ENCODE measurements at places on chromosomes 7 and 10. TPM values are rescaled to one million over a fixed set of nuclear protein-coding genes. Genes with fewer than 3 reads are reported as not detected.

The CPA5 gene
- not detected for total RNA-seq

The ZNF736 gene
- 14.1 TPM for total RNA-seq

The CRPPA gene
- total RNA-seq: 4.0 TPM

The NPC1L1 gene
- 0.44 TPM for total RNA-seq

The FAM24B gene
- 10.0 TPM for total RNA-seq

GRCh38 chr10:119296703-119297102, 89.3 kb downstream of the GRK5 start:
- no peak for DNase-seq

DNA sequence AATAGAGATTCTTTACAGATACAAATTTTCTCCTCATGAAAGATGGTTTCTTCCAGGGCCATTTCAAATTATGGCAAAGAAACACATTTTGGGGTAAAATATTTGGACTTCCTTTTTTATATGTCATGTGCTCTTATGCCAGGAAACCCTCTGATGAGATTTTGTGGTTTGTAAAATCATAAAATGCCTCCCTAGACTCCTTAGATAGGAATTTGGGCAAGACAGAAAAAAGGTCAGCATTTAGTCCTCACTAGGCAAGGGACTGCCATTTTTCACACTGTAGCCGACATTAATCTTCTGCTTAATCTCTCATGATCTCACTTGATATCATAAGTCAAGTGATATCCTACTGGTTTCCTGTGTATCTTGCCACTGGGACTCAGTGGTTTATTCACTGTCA, 286.4 kb downstream of the ARHGAP12 start:
- DNase-seq: no peak

- DNase-seq: no peak
Observed at GRCh38 chr7:18573410-18574234, 78.1 kb downstream of the HDAC9 start.

DNA sequence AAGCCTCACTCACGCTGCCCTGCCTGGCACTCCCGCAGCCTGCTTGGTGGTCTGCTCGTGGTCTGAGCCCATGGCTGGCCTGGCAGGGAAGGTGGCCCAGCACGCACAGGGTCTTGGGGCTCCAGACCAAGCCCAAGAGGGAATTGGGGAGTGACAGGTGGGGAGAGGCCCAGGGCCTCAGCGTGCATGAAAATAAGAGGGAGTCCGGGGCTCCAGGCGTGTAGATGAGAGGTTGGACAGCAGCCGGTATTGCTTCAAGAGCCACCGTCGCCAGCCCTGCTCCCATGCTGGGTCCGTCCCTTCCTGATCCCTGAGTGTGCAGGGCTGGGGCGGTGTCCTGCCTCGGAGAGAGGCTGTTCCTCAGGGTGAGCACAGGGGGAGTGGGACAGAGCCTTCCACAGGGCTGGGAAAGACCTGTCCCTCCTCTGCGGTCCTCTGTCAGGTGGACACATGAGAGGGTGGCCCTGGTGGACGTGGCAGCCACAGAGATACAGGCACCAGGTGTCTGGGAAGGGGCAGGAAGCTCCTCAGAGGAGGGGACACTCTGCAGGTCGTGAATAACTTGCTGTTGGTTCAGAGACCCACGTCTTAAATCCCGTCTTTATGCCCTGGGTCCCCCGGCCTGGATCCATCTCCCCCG, 113.1 kb downstream of the INPP5A start:
- DNase-seq: no peak

DNA sequence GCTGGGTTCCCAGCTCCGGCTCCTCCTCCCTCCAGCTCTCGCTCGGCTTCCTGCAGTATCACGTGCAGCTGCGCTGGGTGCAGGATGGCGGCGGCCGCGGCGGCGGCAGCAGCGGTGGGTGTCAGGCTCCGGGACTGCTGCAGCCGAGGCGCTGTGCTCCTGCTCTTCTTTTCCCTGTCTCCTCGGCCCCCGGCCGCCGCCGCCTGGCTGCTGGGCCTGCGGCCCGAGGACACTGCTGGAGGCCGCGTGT, at the start of gene CNNM1:
Gene CNNM1 (plus strand): TSS at position 53 of the 250 bp plus-strand sequence. CDS start 32 bp downstream, at position 85.
- no peak for DNase-seq

- no peak for DNase-seq
Observed at GRCh38 chr7:133052826-133053225, 29.1 kb downstream of the CHCHD3 start.

GRCh38 chr7:93475811-93476210, 98.7 kb downstream of the CALCR start:
- no peak for DNase-seq

DNA sequence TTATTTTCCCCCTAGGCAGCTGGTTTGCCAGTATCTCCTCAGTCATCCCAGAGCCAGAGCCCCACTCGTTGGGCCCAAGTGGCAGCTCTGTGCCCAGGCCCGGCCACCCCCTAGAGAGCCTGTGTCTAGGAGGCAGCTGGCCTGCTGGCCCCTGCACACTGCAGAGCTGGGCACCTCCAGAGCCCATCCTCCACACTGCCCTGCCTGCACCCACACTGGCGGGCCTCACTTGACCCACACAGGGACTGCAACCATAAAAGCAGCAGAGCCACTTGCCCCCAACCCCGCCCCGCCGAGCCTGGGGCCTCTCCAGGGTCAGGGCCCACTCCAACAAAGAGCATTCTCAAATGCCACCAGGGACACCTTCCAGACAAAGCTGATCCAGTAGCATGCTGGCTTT, 5.4 kb downstream of the ASB13 start:
- DNase-seq: no peak

- no peak for DNase-seq
Observed at GRCh38 chr10:45502458-45502857, 128.4 kb downstream of the ALOX5 start.

- no peak for DNase-seq
Observed at GRCh38 chr7:157579425-157579824, 242.6 kb downstream of the DNAJB6 start.

- DNase-seq: no peak
Observed at GRCh38 chr7:131610007-131610406, 53.6 kb upstream of the PODXL start.

- DNase-seq: no peak
Observed at GRCh38 chr7:117489911-117490310, 10.1 kb downstream of the CFTR start.

Measured in tibial nerve (tissue), 4 donors.